ENCODE measurements at places on chromosomes 12 and 14. TPM values are rescaled to one million over a fixed set of nuclear protein-coding genes. Genes with fewer than 3 reads are reported as not detected.
A peak's percentile ranks its signal among the peaks of the same experiment; 100 is the strongest.

- DNase-seq: no peak
Measured at GRCh38 chr12:47901063-47901717, 3.6 kb downstream of the VDR start.

DNA sequence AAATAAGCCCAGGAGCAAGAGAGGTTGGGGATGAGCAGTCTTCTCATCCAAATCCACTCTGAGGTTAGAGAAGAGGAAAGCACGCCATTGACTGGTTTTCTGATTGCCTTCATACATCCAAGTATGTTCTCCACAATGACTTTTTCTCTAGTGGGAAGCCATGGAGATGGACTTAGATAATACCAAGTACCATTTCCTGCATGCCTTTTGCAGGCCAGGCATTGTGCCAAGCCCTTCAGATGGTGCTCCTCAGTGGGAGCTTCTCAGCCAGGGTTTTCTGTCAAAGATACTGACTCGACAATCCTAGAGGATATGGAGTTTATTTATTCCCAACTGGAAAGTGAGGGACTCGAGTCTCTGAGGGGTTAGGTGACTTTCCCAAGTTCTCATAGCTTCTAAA, 218.0 kb downstream of the ZFP36L1 start:
- no peak for DNase-seq

- DNase-seq: no peak
Measured at GRCh38 chr12:59040656-59041055, 120.4 kb upstream of the LRIG3 start.

GRCh38 chr14:85590784-85591183, 60.8 kb downstream of the FLRT2 start:
- DNase-seq: no peak

DNA sequence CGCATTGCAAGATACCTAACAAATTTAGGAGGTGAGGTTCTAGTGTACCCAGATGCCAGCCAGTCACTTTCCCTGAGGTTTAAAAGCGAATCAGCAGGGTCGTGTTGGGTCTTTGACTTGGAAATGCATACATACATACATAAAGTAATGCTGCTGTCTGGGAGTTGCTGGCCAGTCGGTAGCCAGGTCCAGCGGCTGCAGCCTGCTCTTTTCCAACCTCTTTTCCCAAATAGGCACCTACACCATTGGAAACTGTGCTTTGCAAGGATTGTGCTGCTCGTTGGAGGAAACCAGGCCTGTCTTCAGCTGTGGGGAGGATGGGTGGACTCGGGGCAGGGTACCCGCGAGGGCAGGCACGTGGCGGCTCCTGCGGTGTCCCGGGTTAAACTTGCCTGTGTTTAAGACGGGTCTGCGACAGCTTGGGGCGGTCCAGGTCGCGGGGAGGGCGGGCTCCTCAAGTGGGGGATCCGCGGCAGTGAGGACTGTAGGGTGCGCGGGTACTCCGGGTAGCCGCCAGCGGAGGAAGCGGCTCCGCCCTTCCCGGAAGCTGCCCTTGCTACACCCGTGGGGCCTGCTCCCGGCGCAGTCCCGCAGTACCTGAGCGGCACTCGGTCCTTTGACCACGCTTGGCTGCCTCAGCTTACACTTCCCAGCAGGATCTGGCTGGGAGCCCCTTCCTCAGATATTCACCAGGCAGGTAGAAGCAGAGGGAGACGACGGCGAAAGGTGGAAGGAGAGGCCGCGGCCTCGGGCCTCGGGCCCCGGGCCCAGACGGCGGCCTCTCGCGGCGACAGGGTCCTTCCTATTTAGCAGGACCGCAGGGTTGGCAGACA, 2.7 kb downstream of the TTC6 start:
- DNase-seq: no peak

DNA sequence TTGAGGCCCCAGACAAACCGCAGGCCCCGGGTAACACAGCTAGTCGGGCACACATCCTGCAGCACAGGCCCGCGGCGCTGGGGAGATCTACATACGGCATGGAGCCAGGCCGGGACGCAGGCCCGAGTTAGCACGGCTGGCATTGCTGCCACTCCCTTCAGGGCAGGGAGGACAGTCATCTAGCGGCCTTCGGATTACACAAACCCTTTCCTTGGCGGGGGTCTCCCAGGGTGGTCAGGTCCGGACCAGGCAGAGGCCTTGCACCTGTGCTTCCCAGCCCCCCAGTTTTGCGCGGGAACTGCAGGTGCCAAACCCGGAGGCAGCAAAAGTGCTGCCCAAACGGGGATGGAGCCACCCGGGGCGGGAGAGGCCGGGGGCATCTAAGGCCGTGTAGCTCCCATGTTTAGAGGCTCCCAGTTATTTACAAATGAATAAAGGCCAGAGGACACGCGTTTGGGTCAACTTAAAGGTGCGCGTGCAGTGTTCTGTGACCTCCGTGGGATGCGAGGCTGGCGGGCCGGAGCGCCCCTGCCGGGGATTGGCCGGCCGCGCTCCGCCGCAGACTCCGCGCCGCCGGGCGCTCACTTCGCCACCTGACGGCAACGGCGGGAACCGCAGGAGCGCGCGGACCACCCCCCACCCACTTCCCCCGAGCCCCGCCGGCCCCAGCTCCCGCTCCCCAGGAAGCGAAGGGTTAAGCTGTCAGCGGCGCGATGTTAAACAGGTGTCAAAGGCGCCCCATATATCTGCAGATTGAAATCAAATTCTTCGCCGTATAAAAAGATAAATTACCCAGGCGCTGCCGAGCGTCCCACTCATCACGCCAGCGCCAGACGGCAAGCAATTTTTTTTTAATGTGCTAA, 18.1 kb downstream of the VSX2 start:
- DNase-seq: peak; percentile 77

Gene SDR39U1
- 40.9 TPM for total RNA-seq

Gene ABHD12B
- not detected for total RNA-seq

Gene KCNA5
- not detected for total RNA-seq

Gene CCER1
- not detected for total RNA-seq

Gene AKAP5
- total RNA-seq: 0.43 TPM

Measured in activated CD4-positive, alpha-beta T cell treated with anti-CD3 and anti-CD28 coated beads for 36 hours (primary cell).